ENCODE measurements at places on chromosomes 2 and 18. TPM values are rescaled to one million over a fixed set of nuclear protein-coding genes. Genes with fewer than 3 reads are reported as not detected.

ZNF892 gene
- 1.6 TPM for polyA plus RNA-seq

- DNase-seq = no peak
Measured at GRCh38 chr2:210288408-210288807, 26.6 kb downstream of the MYL1 start.

FARP2 gene
- 25.4 TPM for polyA plus RNA-seq

ABHD1 gene
- polyA plus RNA-seq = 0.10 TPM

Measured in AG04450 (cell line).